ENCODE measurements at places on chromosomes 2 and 18.

DNA sequence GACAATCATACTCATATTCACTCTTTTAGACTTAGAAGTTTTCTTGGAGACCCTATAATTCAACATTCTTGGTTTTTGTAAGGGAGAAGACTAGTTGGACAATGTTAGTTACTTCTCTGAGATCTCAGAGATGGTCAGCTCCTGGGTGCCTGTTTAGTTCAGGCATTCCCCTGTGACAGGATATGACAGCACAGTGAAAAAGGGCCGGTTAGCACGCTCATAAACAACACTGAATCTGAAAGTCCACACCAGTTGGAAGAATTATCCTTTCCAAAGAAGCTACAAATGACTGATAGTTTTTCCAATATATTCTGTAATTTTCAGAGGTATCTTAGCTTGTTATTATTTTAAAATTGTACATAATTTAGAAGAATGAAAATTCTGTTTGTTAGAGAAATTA is 75.7 kb downstream of the ADAM23 start:
- DNase-seq: no peak

DNA sequence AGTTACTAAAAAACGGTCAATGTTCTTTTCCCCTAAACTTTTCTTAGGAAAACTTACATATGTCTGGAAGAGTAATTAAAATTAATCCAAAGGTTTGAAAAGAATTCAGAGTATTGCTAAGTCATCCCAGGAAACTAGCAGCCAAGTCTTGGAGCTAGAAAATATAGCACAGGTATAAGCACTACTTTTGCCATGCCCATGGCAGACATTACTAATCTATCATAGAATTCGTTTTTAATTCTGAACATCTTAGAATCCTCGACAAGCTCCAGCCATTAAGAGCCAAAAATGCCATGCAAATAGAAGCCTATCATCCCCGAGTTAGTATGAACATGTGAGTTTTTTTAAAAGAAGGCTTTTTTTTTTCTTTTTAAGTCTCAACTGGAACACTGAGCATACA is 395.0 kb downstream of the ZEB2 start:
- no peak for DNase-seq

DNA sequence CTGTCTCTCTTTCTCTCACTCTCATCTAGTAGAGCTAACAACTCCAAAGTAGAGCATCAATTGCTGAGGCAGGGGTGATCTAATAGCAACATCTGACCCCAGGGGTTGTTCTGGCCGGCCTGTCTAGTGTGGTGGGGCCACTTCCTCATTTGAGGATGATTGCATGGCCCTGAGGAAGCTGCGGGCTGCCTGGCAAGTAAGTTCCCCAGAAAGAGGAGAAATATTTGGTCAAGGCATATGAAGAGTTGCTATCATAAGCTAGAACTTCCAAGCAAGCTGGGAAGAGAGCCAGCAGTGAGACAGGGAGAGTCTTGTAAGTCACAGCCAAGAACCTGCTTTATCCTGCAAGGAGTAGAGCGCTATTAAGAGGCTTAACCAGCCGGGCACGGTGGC is 50.8 kb upstream of the TMEM87B start:
- peak; percentile 96 for DNase-seq

DNA sequence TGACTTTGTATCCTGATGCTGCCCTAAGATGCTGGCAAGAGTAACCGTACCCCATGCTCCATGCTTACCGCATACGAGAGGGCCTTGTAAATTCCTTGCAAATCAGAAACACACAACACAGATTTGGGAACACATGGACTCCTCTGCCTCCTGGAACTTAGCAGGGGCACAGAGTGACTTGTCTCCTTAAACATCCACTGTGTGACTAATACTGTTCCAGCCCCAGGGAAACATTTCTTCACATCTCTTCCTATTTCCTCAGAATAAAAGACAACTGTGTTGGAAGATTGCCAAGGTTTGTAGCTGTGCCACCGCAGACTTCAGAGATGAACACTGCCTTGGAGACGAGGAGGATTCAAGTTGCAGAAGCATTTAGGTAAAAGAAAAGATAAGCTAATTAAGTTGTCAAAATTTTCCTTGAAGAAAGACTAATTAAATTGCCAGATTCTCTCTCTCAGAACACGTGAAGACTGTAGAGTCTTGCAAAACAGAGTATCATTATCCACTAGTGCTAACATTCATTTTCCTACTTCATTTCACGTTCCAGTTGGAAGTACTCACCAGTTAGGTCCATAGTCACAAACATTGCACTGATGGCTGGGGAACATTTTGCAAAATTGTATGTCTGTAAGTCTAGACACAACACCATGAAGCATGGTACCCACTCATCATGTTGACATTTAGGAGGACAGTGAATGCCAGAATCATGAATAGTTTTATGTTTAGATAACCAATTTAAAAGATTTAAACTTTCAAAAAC is 188.8 kb downstream of the TSN start:
- DNase-seq: peak; percentile 63

GRCh38 chr18:53941601-53942338 is 282.7 kb downstream of the MBD2 start:
- no peak for DNase-seq

DNA sequence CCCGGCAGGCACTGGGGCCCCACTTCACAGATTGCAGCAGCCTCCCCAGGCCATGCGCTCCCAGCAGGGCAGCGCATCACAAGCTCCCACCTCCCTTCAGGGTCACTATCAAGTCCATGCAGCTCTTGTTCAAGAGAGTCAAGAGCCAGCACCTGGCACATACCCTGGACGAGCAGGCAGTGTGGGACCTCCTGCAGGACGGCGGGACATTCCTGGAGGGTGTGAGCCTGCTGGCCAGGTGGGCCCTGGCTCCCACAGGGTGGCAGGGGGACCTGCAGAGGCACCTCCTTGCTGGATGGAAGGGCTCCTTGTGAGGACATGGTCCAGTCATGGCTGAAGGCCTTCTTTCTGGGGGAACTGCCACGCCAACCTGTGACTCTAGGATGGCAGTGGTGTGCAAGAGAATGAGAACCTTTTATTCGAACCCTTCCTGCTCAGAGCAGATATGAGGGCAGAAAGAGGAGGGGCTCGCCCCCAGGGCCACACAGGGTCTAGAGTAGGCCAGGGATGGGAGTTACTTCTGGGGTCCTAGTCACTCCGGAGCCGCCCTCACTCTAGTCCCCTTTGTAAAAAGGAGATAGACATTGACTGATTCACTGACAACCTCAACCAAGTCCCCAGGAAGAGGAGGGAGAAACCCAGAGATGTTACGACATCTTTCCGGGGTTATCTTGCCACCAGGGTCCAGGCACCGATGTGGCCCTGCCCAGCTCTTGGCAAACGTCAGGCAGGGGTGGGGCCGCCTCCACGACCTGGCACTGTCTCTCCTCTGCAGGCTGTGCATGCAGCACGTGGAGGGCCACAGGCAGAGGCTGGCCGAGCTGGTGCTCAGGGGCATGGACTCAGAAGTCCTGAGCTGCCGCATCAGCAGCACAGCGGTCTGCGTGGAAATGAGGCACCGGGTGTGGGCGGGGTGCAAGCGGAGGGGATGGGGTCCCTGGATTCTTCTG is 31.3 kb downstream of the HJURP start:
- DNase-seq: no peak

DNA sequence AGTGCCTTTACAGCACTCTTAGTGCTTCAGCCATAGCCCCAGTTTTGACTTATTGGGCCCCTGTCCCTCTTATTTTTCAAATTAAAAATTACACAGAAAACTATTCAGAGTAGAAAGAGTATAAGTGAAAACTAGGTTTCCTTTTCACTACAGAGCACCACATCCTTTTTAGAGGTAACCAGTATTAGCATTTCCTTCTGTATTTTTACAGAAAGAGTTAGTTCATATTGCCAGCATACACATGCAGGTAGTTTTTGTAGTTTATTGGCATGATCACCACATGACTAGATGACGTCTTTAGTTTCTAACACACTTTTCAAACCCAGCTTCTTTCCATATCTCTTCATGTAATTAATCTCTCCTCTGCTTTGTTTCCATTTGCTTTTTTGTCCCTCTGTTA is 66.4 kb downstream of the UBE2E3 start:
- no peak for DNase-seq

DNA sequence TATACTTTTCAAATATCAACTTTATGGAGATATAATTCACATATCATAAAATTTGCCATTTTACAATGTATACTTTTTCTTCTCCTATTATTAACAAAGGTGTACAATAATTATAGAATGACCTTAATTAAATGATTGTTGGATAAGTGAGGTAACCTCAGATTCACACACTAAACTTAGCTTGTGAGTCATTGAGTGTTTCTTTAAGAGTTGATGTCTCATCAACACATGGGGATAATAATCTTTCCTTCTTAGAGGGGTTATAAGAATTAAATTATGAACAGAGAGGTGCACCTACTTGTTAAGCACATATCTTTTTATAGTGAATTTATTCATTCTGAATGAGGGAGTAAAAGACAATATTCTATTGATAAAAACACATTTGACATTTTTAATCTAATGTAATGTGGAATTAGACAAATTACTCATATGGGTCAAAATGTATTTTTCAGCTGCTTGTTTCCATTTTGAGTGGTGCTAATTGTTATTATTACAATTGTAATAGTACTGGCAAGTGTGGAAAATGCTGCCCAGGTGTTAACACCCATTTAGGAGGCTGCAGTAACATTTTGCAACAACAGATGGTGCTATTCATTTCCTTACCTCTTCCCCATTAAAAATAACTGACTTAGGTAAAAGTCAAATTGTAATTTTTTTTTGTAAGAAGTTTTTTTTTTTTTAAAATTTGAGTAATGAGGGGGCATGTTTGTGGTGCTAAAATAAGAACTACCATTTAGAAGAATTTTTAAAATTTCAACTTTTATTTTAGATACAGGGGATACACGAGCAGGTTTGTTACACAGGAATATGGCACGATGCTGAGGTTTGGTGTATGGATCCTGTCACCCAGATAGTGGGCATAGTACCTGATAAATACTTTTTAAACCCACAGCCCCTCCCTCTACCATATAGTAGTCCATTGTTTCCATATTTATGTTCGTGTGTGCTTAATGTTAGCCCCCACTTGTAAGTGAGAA is 32.1 kb upstream of the DYNAP start:
- peak; percentile 21 for DNase-seq

GRCh38 chr2:144082327-144082726 is 437.6 kb downstream of the ZEB2 start:
- no peak for DNase-seq

- no peak for DNase-seq
These were observed 567 bp downstream of the TMEM200C start for GRCh38 chr18:5894611-5895298.

GRCh38 chr2:43125090-43125998 is 101.1 kb downstream of the ZFP36L2 start:
- DNase-seq: no peak

DNA sequence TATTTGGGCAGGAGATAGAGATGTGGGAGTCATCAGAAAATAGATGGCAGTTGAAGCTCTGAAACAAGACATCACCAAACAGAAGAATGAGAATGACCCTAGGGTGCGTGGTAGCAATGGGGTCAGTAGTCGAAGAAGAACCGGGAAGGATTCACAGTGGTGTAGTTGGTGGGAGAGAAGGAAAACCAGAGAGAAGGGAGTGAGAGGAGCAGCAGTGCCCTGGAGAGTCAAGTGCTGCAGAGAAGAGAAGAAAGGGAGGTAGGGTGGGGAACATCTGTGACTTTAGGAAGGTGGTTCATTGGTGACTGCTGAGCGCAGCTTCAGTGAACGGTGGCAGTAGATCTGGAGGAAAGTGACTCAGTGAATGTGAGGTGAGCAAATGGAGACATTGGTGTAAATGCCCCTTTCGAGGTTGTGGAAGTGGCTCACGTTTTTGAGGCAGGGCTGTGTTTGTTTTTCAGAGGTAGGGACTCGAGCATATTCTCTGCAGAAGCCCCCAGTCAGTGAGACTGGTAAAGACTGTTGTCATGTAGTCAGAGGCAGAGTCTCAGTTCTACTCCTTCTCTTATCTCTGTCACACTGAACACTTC is 36.4 kb downstream of the CDC42EP3 start:
- no peak for DNase-seq

DNA sequence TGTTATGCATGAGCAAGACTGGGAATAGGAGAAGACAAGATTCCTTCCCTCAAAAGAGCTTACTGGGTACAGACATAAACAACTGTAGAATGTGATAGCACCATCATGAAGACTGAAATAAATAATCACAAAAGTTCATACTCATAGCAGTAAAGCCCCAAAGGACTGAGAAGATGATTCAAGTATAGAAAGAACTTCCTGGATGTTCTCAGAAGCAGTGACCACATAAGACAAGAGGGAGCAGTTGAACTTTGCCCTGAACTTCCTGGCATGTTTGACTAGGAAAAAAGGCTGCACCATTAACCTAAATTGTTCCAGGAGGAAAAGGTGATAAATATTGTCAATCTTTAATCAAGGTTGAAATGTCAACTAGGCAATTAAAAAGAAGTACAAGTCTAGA is 57.8 kb upstream of the CCDC141 start:
- no peak for DNase-seq

- no peak for DNase-seq
These were observed 68.9 kb downstream of the MEX3C start for GRCh38 chr18:51128533-51128932.

DNA sequence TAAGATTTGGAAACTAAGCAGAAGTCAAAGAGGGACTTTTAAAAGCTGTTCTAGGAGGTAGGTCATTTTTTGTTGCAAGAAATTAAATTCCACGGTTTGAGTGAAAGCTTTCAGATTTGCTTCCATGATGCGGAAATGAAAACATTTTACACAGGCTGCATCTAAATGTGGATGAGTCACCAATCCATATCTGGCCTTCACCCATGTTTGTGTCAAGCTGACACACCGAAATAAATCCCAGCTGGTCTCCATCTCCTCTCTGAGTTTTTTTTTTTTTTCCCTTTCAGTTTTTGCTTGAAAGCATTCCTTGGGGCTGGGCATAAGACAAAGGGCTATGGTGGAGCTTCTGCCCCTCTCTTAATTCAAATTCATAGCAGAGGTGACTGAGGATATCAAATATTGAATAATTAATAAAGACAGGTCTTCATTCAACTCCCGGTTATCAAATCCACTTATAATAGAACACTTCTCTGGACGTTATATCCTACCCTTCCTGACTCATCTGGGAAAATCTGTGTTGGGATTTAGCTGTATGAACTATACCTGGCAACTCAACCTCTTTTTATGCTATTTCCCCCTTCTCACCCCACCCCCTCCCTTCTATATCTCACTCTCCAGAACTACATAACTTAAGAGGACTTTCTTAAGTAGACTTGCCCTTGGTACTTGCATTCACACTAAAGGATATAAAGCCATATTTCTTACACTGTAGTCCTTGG is 558.3 kb upstream of the GCFC2 start:
- DNase-seq: no peak

DNA sequence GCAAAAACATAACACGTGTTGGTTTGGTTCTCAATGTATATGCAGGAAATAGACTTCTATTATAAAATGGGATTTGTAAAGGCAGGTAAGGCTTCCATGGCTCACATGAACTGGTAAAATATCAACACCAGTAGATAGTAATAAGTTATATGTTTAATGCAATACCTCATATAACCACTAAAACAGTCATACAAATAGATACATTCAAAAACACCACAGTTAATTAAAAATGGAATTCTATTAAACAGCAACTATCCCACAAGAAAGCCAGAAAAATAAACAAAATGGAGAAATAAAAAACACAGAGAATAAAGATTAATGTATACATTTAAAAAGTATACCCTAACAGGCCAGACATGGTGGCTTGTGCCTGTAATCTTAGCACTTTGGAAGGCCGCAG is 243.8 kb upstream of the LRATD1 start:
- DNase-seq: no peak
